Camera-type eye (tissue), 1 donor: ENCODE measurements at places on chromosomes 2 and 18. TPM values are rescaled to one million over a fixed set of nuclear protein-coding genes. Genes with fewer than 3 reads are reported as not detected.

Gene ACMSD
- total RNA-seq: not detected

Gene HAAO
- 28.8 TPM for total RNA-seq

Gene TOGARAM2
- total RNA-seq: 0.55 TPM

Gene NRBP1
- total RNA-seq: 108 TPM

Gene WDFY1
- total RNA-seq: 89.7 TPM

Gene CDKL4
- 4.1 TPM for total RNA-seq

Gene LPIN2
- total RNA-seq: 52.6 TPM
